ENCODE measurements at places on chromosomes 7 and 10.

GRCh38 chr7:2691011-2691707 is 3.2 kb downstream of the AMZ1 start:
- no peak for DNase-seq

DNA sequence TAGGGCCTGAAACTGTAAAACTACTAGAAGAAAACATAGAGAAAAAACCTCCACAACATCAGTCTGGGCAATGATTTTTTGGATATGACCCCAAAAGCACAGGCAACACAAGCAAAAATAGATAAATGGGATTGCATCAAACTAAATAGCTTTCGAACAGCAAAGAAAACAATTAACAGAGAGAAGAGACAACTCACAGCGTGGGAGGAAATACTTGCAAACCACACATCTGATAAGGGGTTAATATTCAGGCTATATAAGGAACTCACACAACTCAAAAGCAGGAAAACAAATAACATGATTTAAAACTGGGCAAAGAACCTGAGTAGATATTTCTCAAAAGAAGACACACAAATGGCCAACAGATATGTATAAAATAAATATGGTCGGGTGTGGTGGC is 7.7 kb upstream of the GSTK1 start:
- DNase-seq, result no peak

DNA sequence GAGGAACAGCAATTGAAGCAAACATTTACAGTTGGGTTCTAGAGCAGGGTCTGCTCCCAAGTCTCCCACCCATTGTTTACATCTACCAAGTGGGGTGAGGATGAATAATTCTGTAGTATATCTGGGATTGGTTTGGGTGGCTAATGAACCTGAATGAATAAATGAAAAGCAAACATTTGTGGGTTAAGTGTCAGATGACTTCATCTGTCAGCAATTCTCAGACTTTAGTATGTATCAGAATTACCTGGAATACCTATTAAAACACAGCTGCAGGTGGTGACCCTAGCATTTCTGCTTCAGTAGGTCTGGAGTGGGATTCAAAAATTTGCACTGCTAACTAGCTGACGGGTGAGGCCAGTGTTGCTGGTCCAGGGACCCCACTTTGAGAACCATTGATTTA is 18.0 kb upstream of the NPVF start:
- no peak for DNase-seq

DNA sequence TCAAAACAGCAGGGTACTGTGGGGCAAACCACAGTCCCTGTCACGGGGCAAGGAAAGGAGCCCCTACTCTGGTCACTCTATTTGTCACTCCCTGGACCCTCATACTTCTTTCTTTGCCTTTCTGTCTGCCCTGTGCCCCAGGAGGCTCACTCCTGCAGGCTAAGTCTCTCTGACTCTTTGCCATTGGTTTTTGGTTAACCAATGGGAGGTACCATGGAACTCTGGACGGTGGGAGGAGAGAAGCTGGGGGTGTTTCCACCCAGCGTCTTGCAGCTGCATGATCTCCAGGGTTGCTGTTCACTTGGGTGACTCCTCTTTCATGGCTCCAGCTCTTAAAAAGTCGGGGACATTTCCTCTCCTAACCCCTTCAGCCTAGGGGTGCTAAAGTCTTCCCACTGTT is 15.4 kb upstream of the EIF5AL1 start:
- no peak for DNase-seq

DNA sequence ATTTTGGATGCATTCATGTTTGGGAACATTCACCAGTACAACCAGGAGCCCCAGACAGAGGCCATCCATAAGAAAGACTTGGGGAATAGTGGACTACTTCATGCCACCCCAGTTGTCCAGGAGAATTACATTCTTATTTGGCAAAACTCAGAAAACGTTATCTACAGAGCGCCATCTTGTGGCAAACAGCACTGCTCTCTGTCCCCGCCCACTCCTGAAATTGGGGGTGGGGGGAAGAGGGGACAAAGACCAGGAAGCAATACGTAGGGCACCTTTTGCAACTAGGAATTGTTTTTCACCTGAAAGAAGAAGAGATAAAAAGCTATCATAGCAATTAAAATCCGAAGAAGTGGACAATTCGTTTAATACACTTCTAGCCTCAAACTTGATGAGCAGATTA is 134.6 kb upstream of the MGMT start:
- peak; percentile 57 for DNase-seq

Data from SK-MEL-5 (cell line).